H9 (cell line): ENCODE measurements at places on chromosomes 5 and 9. TPM values are rescaled to one million over a fixed set of nuclear protein-coding genes. Genes with fewer than 3 reads are reported as not detected.

- H3K4me1 ChIP-seq = no peaks in the 10 kb centered on the region
- H3K27me3 ChIP-seq = no peaks in the 10 kb centered on the region
- H3K36me3 ChIP-seq = no peaks in the 10 kb centered on the region
- H3K4me3 ChIP-seq = no peak overlapping the region
These were observed 686.8 kb downstream of the KCTD16 start for GRCh38 chr5:144857454-144857853.

DNA sequence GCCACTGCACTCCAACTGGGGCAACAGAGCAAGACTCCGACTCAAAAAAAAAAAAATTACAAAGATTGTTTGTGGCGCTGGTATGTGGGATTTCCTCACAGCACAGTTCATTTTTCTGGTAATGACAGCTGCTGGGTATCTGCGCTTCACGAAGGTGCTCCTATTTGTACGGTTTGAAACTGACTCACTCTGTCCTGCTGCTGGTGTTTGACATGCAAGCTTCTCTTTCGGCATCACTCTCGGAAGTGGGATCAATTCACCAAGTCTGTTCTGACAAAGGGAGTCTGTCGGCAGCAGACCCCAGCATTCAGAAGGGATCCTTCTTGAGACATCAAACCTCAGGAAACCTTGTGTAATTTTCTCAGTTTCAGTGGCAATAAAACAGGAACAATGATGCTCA is 26.3 kb downstream of the MAML1 start:
- H3K4me3 ChIP-seq = no peak overlapping the region
- DNase-seq = no peak
- H3K4me1 ChIP-seq = peaks cover 9% of the 10 kb centered on the region; the same call in 1 of the 2 replicates

- 0 out of 2 replicates have a peak, but pooled peaks cover 4% of the 10 kb centered on the region for H3K4me1 ChIP-seq
- H3K36me3 ChIP-seq = no peaks in the 10 kb centered on the region
- no peak overlapping the region for H3K4me3 ChIP-seq
These were observed 119.5 kb downstream of the HMHB1 start for GRCh38 chr5:143931476-143931875.

DDX4 gene
- not detected in 2 replicates for total RNA-seq

DNA sequence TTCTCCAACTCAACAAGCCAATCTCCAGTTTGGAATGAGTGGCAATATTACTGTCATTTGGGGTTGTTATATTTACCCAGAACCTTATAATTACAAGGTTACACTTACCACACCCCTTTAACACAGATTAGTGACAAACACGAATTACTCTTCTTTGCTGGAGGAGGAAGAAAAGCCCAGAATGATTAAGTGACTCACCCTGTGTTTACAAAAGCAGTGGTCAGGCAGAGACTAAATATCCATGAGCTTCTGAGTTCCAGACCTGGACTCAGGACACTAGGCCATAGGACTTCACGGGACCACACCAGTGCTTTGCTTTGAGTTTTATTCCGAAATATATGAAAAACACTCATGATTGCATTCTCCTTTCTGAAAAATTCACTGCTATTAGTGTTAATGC is 370.8 kb downstream of the TLE1 start:
- peaks cover 33% of the 10 kb centered on the region for H3K36me3 ChIP-seq
- H3K27me3 ChIP-seq = no peaks in the 10 kb centered on the region
- no peak overlapping the region for H3K4me3 ChIP-seq
- no peaks in the 10 kb centered on the region for H3K4me1 ChIP-seq
- DNase-seq = no peak
- no peak overlapping the region for H3K27ac ChIP-seq

DNA sequence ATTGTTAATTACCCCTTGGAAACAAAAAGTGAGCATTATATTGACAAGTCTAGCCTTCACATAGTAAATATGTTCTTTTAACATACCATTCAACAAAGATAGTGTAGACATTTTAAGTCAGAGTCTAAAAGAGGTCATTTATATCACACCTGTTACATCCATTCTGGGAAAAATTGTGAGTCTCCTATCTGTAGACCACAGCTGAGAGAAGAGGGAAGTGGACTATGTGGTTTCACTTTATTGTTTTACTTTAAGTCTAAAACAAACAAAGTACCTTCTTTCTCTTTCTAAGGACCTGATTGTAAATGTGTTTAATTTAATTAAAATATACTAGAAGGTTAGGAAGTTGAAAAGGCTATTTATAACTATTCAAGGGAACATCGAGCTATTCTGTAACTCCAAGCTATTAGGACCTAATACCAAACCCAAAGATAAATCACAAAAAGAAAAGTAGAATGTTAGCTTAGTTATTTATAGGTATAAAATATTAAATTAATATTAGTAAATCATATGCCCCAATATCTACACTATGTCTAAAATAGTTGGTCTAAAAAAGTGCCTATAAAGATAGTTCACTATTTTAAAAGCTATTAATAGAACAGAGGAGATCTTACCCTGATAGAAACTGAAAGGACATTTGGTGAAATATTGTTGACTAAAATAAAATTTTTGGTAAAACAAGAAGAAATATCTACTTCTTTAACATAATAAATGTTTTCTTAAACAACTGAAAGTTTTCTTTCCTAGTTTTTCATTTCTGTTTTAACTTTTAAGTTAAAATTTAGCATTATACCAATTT is 134.9 kb downstream of the TMEM167A start:
- DNase-seq = no peak
- no peaks in the 10 kb centered on the region for H3K4me1 ChIP-seq
- no peaks in the 10 kb centered on the region for H3K27me3 ChIP-seq
- H3K27ac ChIP-seq = no peak overlapping the region

- no peaks in the 10 kb centered on the region for H3K27me3 ChIP-seq
- H3K4me3 ChIP-seq = no peak overlapping the region
- H3K4me1 ChIP-seq = no peaks in the 10 kb centered on the region
- no peak for DNase-seq
These were observed 56.0 kb upstream of the FCN2 start for GRCh38 chr9:134824583-134824982.

GRCh38 chr9:136539427-136540421 is 6.1 kb downstream of the NOTCH1 start:
- H3K27ac ChIP-seq = no peak overlapping the region
- peak; percentile 88 for DNase-seq
- H3K4me1 ChIP-seq = no peaks in the 10 kb centered on the region
- H3K36me3 ChIP-seq = peaks cover 12% of the 10 kb centered on the region; the same call in 2 of the 3 replicates

GABRA6 gene
- total RNA-seq = not detected in 2 replicates

SV2C gene
- total RNA-seq = 0.02 and 0.09 TPM in 2 replicates

GRCh38 chr9:4803670-4804530 is 11.2 kb downstream of the RCL1 start:
- H3K4me3 ChIP-seq = no peak overlapping the region
- H3K27me3 ChIP-seq = no peaks in the 10 kb centered on the region
- no peak overlapping the region for H3K27ac ChIP-seq
- H3K4me1 ChIP-seq = peaks cover 4% of the 10 kb centered on the region; the same call in 1 of the 2 replicates
- no peak for DNase-seq
- peaks cover 10% of the 10 kb centered on the region for H3K36me3 ChIP-seq

CYLC2 gene
- total RNA-seq = not detected in 2 replicates

BHMT2 gene
- total RNA-seq = not detected in 2 replicates

- H3K27me3 ChIP-seq = no peaks in the 10 kb centered on the region
- H3K36me3 ChIP-seq = no peaks in the 10 kb centered on the region
- H3K4me1 ChIP-seq = no peaks in the 10 kb centered on the region; the same call in 1 of the 2 replicates
- H3K4me3 ChIP-seq = no peak overlapping the region
- H3K27ac ChIP-seq = no peak overlapping the region
These were observed 446.1 kb downstream of the ANXA1 start for GRCh38 chr9:73597771-73598170.

FAM163B gene
- total RNA-seq = 0.39 and 0.64 TPM in 2 replicates

DNA sequence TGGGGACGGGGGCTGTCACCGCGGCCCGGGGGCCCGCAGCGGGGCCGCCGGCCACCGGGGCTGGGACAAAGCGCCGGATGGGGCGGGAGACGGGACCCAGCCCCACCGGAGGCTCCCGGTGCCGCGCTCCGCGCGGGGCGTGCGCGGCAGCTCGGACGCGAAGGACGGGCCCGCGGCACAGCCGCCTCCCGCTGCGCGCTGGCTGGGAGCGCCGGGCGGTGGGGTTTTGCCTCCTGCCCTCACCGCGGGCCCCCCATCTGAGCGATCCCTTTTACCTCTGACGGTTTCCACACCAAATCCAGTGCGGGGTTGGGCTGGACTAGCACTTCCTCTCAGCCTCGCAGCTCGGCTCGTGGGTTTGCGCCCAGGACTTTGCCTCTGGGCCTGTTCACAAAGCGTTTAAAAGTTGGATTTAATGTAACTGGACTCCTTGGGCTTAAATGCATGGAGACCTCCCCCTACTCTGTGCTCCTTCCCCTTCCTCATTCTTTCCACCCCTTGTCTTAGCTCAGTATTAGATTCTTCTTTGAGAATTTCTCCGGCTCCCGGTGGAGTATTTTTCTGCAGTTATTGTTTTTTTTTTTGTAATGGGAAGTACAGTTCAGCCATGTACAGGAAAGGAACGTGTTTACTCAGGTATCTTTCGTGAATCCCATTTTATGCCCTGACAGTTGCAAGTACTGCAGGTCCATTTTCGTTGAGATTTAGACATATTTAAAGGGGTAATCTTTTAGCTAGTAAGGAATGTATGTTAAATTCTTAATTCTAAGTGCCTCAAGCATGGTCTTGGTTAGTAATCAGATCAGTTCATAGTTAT is 691 bp downstream of the FCHO2 start:
- no peaks in the 10 kb centered on the region for H3K36me3 ChIP-seq
- H3K27me3 ChIP-seq = no peaks in the 10 kb centered on the region
- peak overlapping the region; percentile 86 for H3K4me3 ChIP-seq
- DNase-seq = peak; percentile 39
- H3K27ac ChIP-seq = no peak overlapping the region

FAM153A gene
- total RNA-seq = 0.70 and 1.2 TPM in 2 replicates

GRCh38 chr9:95139126-95139525 is 178.4 kb downstream of the FANCC start:
- no peak overlapping the region for H3K4me3 ChIP-seq
- H3K36me3 ChIP-seq = peaks cover 3% of the 10 kb centered on the region; the same call in 1 of the 2 replicates
- H3K27me3 ChIP-seq = no peaks in the 10 kb centered on the region
- no peak overlapping the region for H3K27ac ChIP-seq
- no peaks in the 10 kb centered on the region for H3K4me1 ChIP-seq

DNA sequence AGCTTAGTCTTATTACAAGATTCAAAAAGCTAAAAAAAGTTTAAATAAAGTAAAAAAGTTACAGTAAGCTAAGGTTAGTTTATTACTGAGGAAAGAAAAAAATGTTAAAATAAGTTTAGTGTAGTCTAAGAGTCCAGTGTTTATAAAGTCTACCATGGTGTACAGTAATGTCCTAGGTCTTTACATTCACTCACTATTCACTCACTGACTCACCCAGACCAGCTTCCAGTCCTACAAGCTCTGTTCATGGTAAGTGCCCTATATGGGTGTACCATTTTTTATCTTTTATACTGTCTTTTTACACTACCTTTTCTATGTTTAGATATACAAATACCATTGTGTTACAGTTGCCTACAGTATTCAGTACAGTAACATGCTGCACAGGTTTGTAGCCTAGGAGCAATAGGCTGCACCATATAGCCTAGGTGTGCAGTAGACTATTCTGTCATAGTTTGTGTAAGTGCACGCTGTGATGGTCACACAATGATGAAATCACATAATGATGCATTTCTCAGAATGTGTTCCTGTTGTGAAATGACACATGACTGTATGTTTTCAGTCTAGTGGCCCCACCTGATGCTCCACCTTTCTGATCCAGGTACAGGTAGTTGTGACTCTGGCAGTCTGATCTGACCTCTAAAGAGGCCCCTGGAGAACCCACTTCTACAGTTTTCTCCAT is 45.7 kb downstream of the SNX18 start:
- DNase-seq = no peak
- H3K27me3 ChIP-seq = no peaks in the 10 kb centered on the region
- H3K4me1 ChIP-seq = no peaks in the 10 kb centered on the region
- H3K36me3 ChIP-seq = no peaks in the 10 kb centered on the region

F2RL2 gene
- 0.09 TPM in 1 of 2 replicates, not detected in the other for total RNA-seq

- H3K4me1 ChIP-seq = no peaks in the 10 kb centered on the region
- H3K4me3 ChIP-seq = no peak overlapping the region
- H3K27ac ChIP-seq = no peak overlapping the region
These were observed 59.3 kb upstream of the CD180 start for GRCh38 chr5:67255881-67256280.

DNA sequence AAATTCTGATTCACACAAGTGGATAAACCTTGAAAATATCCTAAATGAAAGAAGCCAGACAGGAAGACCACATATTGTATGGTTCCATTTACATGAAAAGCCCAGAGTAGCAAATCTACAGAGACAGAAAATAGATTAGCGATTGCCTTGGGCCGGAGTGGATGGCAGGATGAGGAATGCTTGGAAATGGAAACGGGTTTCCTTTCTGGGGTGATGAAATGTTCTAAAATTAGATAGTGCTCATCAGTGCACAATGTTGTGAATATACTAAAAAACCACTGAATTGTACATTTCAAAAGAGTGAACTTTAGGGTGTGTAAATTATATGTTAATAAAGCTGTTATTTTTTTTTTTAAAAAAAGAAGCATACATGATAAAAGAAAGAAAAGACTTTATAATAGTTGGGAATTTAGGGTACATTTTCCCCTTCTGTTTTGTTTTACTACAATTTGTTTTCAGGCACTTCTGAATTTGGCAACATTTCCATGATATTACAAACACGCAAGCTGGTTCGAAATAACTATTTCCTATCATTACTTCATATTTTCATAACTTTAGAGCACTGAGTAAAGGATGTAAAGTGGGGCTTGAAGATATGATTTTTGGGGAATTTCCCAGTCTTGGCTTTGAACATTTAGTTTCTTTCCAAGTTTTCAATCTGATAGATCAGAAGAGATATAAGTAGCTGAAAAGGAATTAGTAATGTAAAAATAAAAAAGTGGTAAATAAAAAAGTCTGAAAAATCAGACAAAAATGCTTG is 23.9 kb downstream of the SLC35A4 start:
- H3K27ac ChIP-seq = no peak overlapping the region
- DNase-seq = no peak
- H3K4me1 ChIP-seq = no peaks in the 10 kb centered on the region
- no peaks in the 10 kb centered on the region for H3K36me3 ChIP-seq

DNA sequence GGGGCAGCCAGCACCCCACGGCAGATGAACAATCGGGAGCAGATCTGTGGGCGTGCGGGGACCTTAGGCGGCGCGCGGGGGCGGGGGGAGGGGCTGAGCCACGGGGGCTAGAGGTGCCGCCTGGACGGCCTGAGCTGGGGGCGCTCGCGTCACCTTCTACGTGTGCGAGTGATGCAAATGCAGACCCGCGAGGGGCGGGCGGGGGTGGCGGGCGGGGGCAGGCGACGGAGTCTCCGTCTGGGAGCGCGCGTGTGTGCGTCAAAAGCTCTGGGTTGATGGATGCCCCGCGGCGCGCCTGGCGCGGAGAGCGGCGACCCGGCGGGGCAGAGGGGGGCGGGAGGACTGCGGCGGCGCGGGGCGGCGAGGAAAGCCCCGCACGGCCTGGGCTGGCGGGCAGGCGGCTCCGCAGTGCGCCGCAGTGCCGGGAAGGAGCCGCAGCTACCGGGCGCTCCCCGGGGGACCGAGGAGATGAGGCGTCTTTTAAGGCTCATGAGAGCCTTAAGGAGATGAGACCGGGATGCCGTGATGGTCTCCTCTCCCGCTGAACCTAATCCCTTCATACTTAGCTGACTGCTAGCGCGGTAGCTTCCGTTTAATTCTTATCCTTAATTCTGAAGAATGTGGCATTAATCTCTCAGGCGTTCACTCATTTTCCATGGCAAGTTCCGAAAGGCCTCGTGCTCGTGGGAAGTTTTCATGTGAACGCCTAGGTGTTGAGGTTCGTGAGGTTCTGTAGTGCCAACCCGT is 1.5 kb downstream of the SV2C start:
- H3K36me3 ChIP-seq = no peaks in the 10 kb centered on the region
- H3K4me1 ChIP-seq = no peaks in the 10 kb centered on the region
- peak overlapping the region; percentile 71 for H3K4me3 ChIP-seq
- no peak overlapping the region for H3K27ac ChIP-seq
- H3K27me3 ChIP-seq = peaks cover 50% of the 10 kb centered on the region
- DNase-seq = peak; percentile 71

- DNase-seq = no peak
- H3K27ac ChIP-seq = no peak overlapping the region
- no peak overlapping the region for H3K4me3 ChIP-seq
- H3K27me3 ChIP-seq = no peaks in the 10 kb centered on the region
- H3K4me1 ChIP-seq = no peaks in the 10 kb centered on the region
These were observed 156.3 kb downstream of the PARP8 start for GRCh38 chr5:50822761-50823160.
